Islet precursor cell (in vitro differentiated cells): ENCODE measurements at places on chromosomes 1 and 21.

DNA sequence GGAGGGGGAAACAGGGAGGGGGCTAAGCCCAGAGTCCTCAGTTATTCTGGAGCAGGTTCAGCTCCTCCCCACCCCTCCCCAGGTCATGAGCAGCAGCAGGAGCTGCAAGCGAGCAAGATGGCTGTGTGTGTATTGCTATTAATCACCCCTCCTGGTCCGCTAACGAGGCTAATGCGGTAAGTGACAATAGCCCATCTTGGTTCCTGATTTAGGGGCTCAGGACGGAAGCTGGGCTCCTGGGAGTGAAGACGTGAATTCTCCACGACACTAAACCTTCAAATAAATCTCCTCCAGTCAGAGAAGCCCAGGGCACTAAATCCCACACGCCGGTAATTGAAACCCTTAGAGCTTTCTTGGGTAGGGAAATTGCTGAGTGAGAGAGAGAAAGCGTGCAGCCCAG is 76.1 kb downstream of the TMEM53 start:
- DNase-seq: no peak

DNA sequence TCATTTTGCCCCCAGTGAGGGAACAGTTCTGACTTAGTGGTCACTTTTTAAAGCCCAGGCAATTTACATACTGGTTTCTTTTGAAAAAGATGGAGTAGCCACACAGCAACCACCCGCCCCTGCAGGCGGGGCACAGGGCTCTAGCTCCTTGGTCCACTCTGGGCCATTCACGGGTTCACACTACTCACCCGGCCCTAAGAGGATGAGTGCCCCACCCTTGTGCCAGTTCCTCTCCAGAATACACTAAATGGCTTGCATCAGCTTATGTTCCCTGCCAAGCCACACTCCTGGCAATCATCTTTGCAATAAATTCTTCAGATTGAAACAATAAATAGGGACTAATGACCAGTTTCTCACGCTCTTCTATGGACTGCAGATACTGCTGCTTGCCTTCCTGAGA is 15.7 kb upstream of the ATP13A2 start:
- DNase-seq: no peak

GRCh38 chr1:55153031-55153430 is 62.1 kb downstream of the USP24 start:
- DNase-seq: peak; percentile 55

DNA sequence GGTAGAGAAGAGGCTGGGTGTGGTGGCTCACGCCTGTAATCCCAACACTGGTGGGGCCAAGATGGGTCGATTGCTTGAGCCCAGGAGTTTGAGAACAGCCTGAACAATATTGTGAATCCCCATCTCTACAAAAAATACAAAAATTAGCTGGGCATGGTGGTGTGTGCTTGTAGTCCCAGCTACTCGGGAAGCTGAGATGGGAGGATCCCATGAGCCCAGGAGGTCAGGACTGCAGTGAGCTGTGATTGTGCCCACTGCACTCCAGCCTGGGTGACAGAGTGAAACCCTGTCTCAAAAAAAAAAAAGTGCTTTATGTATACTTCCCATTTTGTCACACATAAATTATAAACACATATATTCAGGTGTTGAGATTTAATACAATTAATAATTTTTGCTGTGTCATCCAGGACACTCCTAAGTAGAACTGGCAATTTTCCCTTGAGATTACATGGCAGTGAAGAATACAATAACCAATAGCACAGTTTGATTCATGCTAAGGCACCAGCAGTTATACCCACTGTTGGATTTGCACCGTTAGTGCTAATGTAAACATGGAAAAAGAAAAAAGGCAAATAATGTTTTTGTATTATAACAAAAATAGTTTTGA is 15.5 kb downstream of the GABPB2 start:
- no peak for DNase-seq

DNA sequence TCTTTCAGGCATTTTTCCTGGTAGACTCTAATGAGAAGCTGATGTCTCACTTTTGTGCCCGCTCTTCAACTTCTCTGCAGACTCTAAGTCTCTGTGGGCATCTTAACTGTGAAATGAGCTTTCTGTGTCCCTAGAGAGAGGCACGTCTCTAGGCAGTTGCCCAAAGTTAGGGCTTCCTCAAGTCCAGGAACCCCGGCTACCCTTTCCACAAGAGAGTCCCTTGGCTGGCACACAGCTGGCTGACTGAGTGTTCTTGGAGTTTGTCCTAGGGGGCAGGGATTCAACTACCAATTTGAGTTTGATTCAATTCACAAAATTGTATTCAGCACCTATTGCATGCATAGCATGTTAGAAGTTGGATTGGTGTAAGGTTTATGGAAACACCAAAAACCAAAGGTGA is 1.4 kb downstream of the GPR61 start:
- DNase-seq: no peak

DNA sequence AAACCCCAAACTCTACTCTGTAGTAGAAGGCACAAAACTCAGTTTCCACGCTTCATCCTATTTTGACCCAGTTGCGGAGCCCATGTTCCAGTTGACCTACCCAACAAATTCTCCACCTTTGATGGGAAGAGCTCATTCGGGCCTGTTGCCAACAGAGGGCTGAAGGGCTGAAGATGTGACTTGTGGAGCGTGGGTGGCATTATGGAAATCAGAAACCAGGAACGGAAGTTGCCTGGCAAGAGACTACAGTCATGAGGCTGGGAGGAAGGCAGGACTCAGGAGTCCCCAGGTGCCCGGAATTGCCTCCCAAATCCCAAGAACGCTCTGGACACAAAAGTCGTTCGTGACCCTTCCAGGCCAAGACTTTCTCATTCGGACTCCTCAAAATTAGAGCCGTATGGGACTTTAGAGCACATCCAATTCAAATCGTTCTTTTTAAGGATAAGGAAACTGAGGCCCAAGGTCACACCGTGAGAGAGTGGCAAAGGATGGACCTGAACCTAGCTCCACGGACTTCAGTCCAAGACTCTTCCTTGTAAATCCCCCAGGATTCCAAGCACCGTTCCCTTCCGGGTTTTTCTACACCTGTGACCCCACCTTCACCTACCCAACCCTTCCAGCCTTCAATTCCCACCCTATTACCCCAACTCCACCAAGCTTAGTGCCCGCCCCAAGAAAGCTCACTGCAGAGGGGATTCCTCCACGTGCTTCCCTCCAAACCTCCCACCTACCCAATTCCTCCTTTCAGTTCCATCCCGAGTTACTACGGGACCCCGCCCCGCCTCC is 739 bp downstream of the SMG5 start:
- no peak for DNase-seq

- DNase-seq: no peak
Observed at GRCh38 chr1:230171356-230172015, 104.4 kb downstream of the GALNT2 start.

- DNase-seq: no peak
Observed at GRCh38 chr21:29654203-29654602, 285.6 kb downstream of the GRIK1 start.

DNA sequence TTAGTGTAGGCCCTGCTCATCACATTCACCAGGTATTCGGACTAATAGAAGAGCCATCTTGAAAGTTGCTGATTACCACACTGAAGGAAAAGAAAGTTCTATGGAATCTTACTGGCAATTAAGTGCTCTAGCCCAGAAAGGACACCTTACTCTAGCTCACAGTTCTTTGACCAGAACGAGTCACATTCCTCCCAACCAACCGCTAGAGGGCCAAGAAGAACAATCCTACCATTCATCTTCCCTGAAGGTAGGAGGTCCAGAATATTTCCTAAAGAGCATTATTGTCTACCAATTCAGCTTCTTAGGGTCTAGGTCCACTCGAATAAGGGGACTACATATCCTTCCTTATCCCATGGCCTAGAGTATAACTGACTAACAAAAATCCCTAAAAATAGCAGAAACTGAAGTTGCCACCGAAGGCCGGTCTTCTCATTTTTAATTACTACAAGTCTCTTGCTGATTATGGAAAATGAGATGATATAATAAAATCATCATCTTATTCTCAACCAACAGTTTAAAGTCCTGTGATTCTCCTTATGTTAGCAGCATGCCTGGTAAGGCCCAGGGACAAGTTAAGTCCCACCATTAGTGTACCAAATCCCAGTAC is 2.7 kb upstream of the FMO1 start:
- DNase-seq: no peak

DNA sequence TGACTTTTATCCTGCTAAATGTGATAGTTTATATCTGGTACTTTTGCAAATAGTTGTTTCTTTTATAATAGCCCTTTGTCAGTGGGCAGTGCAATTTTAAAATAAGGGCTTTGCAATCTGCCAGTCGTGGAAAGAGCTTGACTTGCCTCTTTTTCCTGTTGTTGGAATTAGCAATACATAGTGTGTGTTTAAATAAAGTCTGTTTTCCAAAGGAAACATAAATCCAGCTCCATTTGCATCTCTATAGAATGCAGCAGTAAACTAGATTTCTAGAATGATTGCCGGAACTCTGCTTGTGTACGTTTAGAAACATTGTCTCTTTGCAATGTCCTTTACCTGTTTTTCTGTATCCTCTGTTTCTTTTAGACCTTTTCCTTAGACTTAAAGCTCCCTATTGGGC is 33.1 kb downstream of the GABPA start:
- DNase-seq: no peak

DNA sequence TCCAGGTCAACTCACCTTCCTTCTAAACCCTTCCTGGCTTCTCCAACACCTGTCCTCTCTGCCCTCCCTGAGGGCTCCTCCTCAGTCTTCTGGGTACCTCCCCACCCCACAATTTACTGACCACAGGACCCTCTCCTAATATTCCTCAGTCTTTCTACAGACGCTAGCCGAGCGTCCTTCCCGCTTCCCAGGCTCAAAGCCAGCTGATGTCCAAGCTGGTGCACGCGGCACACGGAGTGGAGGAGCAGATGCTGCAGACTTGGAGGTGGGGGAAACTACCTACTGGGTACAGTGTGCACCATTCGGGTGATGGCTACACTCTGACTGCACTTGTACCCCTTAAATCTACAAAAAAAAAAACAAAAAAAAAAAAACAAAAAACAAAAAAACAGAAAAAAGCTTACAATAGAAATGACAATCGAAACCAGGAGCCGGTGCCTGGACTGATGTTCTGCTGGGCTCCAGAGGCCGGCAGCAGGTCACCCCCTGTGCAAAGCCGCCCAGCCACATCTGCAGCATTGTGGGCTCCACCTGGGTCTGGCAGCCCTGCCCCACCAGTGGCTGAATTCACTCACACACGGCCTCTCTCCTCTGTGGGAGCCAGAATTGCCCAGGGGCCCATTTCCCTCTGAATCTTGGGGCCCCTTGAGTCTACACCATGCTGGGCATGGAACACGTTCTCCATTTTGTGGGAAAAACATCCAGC is 7.0 kb downstream of the TRIM11 start:
- DNase-seq: no peak
